ENCODE measurements at places on chromosomes 5 and 9.

DNA sequence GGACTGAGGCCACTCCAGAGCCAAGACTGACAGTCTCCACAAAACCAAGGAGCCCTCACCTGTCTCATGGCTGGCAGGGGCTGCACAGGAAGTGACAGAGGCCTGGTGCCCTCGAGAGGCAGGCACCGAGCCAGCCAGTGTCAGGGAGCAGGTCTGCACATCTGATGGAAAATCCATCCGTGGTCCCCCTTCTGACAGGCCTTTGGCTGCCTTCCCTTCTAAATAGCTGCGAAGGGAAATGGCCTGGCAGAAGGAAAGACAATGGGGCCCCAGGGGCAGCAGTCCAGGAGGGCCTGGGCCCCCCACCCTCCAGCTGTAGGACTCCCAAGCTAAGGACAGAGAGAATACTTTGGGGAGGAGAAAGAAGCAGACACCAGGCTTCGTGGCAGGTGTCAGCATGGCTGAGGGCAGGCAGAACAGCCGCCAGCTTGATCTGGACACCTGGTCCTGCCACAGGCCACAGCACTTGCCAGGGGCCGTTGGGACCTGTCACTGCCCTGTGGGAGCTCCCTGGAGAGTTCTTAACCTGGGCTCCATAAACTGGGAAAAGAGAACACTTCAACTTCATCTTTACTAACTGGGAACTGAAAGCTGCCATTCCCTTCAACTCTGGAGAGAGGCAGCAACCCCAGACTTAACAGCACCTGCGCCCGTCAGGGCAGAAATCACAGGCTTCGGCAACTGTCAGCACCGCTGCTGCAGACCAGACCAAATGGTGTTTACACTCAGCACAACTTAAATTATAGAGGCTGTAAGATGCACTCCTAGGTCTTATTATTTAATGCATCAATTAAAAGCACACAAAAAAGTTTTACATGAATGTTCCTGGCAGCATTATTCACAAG lies 22.0 kb downstream of the ADAMTS2 start:
- DNase-seq, result no peak

DNA sequence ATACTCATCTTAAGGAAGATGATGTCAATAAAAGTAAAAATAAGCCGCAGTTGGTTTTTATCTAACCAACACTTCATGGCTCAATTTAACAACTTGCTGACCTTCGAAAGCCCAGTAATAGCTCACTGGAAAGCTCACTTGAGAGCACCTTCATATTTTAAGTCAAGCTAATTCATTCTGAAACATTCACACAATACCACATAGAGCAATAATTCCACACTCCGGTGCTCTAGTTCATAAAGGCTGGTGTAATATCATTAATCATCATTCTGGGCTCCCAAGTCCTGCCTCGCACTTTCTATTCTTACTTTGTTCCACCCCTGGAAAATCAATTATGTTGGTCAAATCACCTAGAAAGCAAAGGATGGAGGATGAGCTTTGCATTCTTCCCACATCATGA lies 74.4 kb downstream of the ELAVL2 start:
- no peak for DNase-seq

DNA sequence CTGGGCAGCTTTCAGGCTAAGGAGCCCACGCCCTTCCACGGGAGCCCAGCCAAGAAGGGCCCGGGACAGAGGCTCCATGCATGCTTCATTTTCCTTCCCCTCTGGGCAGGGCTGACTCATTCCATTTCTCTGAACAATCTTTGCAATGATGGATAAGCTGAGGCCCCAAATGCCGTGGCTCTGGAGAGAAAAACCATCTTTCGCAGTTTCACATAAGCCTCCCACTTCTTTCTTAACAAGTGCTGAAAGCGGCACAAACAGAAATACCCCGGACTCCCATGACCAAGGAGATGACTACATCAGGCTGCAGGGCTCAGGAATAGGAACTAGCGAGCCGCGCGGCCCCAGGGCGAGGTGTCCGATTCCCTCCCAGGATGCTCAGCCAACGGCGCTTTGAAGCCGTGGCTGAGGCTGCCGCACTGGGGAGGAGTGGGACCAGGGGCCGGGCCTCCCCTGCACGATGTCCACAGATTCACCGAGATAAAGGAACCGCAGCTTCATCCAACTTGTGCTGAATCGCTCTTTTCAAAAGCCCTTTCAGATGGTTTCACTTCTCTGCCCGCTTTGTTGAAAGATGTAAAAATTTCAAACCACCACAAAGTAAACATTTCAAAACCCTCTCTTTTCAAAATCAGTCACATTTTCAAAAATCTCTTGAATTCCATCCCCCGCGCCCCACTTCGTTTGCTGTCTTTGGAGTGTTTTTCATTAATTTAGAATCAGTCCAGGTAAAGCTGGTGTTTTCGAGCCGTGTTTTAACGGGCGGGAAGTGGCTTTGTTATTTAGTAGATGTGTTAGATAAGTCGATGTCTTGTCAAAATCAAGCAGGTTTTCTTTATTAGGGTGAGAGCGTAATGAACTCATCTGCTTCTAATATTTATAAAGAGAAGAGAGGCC lies 96.5 kb upstream of the LMX1B start:
- DNase-seq, result no peak

- DNase-seq, result no peak
Observed at GRCh38 chr9:34712140-34712539, 2.2 kb upstream of the CCL21 start.

DNA sequence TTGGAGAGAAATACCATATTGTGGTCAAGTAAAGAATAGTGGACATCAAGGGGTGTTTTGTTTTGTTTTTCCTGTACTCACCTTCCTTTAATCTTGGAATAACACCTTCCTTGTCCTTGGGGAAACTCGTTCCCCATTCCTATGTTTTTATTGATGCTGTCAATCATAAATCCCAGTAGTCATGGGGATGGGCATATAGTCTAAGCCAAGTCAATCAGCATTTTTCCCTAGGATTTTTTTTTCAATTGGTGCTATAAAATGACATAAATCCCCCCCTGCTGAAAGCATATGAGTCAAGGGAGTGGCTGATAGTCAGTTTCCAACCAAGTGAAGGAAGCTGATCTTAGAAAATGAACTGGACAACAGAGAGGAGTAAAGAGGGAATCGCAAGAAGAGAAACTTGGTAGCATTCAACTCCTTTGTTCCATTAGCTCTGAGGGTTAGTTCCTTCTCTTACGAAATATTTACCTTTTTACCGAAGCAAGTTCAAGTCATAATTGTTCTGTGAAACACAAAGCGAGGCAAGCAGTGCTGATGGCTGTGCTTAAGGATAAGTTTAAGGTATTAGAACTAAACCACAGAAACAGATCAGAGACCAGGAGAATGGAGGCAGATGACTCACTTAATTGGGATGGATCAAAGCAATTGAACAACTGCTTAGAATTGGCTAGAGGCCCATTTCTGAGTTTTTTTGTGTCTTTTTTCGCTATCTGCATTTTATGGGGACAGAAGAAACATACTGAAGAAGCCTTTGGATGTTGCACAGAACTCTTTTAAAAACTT lies 218.6 kb downstream of the SEMA6A start:
- no peak for DNase-seq

DNA sequence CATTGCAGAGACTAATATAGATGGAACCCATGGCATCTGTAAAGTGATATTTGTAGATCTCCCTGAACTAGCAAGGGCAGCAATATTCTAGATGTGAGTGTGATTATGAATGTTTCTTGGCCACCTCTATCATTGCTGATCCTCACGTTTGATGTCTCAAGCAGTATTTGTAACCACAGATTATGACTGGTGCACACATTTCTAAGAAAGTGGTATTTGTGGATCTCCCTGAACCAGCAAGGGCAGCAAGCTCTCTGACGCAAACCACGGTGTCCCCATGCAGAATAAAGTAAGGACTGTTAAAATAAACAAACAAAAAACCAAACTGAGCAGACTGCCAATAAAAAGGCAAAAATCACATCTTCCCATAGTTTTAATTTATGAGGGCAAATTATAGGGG lies 301.3 kb downstream of the CSNK1G3 start:
- DNase-seq, result no peak

GRCh38 chr9:105131981-105132380 lies 112.5 kb upstream of the SLC44A1 start:
- no peak for DNase-seq

DNA sequence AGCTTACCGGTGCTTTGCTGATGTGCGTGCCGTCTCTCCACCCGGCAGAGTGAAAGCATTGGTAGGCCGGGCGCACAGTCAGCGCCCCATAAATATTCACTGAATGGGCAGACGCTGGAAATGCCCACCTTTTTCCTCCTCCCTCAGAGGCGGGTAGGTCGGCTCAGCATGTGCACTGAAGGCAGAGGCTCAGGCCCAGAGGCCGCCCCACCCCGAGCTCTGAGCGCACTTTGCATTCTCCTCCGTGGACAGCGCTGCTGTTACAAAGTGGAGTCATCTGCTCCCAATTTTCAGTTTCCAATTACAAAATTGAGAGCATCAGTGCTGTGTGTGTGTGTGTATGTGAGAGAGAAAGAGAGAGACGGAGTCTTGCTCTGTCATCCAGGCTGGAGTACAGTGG lies 10.6 kb downstream of the UCK1 start:
- DNase-seq, result no peak

GRCh38 chr9:129697656-129698253 lies 32.3 kb downstream of the PRRX2 start:
- peak; percentile 52 for DNase-seq

Data from stimulated activated CD4-positive, alpha-beta T cell treated with anti-CD3 and anti-CD28 coated beads, Interleukin-15, amount 100 ng/mL, for 1 hour (primary cell).